ENCODE measurements at places on chromosomes 7 and 10.

GRCh38 chr7:140637400-140637799, 3.2 kb downstream of the DENND2A start:
- DNase-seq, result no peak

GRCh38 chr10:49441488-49442476, 45.9 kb upstream of the DRGX start:
- DNase-seq, result no peak

DNA sequence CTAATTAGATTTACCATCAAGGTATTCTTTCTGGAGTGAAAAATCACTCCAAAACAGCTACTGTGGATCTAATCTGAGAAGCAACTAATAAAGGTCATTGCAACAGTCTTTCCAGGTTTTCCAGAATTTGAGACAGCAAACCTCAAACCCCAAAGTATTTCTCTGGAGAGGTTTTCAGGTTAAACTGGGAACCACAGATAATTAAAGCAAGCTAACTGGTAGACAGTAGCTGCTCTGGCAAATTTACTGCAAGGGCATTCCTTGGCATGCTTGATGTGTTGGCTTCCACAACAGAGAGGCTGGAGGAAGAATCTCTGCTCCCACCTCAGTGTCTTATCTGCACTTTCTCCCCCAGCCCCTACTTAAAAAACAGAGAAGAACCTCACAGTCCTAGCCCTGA, 140.0 kb upstream of the NRBF2 start:
- DNase-seq, result no peak

DNA sequence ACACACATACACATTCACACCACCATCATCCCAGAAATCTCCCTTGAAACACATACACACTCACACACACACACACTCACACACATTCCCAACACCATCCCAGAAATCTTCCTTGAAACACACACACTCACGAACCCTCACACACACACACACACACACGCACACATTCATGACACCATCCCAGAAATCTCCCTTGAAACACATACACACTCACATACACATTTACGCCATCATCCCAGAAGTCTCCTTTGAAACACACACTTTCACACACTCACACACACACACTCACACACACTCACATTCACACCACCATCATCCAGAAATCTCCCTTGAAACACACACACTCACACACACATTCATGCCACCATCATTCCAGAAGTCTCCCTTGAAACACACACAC, 360 bp upstream of the OPN4 start:
- DNase-seq, result no peak

- DNase-seq, result no peak
Measured at GRCh38 chr10:119025776-119026175, 3.7 kb upstream of the NANOS1 start.

GRCh38 chr7:13989126-13989948, at the start of gene ETV1:
ETV1 (minus strand) TSS chr7:13989666; CDS start chr7:13989052, 614 bp downstream.
- DNase-seq, result no peak

DNA sequence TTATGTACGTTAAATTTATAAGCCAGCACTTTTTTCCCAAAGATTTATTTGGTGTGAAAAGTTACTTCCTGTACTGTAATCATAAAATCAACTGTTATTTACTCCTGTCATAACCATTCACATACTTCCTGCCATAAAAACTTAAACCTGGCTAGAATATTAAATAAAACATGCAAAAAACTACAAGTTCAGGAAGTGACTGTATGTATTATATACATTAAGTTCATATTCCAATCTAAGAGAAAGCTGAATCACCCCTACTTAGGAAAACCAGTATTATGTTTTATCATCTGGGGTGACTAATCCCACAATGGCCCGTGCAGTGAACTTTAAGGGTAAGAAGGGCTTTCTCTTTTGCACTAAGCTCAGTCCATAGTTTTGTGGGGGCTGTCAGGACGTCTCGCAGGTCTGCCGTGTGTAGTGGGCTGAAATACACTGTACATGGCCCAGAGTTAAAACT, 183.7 kb upstream of the KLF14 start:
- DNase-seq, result no peak

DNA sequence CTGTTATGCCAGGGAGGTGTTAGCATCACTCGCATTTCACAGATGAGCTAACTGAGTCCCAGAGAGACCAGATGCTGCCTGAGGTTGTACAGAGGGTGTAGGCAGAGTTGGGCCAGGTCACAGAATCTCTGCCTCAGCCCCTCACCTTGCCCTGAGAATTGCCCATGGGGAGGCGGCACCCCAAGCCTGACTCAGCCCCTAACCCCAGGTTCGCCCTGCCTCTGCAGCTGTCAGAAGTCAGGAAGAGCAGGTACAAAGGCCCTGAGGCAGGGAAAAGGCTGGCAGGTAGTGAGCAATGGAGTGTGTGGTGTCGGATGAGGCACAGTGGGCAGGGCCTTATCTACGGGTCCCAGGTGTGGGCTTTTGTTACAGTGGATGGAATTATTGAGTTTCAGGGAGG, 79.4 kb downstream of the MYL10 start:
- DNase-seq, result no peak

GRCh38 chr10:47294501-47294900, 5.5 kb upstream of the GDF10 start:
- no peak for DNase-seq

- DNase-seq, result no peak
Measured at GRCh38 chr7:22220941-22221340, 136.0 kb downstream of the RAPGEF5 start.

GRCh38 chr7:92678291-92678920, 88.2 kb upstream of the FAM133B start:
- DNase-seq, result no peak

DNA sequence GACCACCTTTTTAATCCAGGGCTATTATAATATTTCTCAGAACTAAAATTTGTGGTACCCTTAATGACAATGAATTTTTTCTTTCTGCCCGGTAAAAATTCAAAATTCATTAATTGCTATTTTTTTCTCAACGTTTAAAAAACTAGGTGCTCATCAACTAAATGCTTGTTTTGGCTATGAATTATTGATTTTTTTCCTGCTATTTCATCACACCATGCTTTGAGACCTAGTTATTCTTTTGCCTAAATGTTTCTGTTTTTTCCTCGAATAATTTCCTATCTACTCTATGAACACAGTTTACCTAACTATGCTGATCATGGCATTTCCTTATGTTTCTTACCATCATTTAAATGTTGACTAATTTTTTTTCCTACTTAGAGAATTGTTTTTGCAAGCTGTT, 5.6 kb upstream of the CD36 start:
- no peak for DNase-seq

- no peak for DNase-seq
Measured at GRCh38 chr10:105843786-105844185, 1202.7 kb downstream of the SORCS3 start.

- DNase-seq, result no peak
Measured at GRCh38 chr7:20191391-20191869, 25.8 kb downstream of the MACC1 start.

- DNase-seq, result no peak
Measured at GRCh38 chr7:76003351-76003750, 9.0 kb upstream of the TMEM120A start.

DNA sequence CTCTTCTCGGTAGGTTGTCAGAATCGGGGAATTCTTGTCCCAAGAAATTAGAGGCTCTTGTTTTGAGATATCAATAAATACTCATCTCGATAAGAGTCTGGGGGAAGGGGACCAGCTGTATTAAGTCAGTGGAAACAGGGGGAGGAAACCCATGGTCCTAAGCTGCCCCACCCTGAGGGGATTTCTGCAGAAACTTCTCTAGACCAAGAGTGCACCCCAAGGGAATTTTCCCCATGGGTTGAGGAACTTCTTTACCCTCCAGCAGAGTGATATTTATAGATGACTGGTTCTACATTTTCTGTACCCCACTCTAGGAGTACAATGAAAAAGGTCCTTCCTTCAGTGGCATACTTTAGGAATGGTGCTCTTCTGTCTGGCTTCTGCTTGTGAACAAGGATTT, 627.2 kb downstream of the KCNMA1 start:
- DNase-seq, result no peak

DNA sequence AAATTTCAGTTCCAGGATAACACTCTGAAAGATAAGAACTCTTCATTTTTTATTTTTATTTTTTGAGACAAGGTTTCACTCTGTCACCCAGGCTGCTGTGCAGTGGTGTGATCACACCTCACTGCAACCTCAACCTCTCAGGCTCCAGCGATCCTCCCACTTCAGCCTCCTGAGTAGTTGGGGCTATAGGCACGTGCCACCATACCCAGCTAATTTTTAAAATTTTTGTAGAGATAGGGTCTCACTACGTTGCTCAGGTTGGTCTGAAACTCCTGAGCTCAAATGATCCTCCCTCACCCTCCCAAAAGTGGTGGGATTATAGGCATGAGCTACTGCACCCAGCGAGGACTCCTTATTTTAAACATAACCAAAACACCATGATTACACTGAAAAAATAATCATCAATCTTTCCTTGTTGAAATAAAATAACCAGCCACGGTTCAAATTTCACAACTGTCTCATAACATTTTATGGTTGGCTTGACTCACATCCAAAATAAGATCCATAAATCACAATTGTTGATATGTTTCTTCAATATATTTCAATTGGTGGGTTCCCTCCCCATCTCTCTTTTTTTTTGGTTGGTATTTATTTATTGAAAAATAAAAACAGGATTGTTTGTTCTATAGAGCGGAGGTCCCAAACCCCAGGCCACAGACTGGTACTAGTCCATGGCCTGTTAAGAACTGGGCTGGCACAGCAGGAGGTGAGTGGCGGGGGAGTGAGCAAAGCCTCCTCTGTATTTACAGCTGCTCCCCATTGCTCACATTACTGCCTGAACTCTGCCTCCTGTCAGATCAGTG, 60.1 kb upstream of the FAM171A1 start:
- DNase-seq, result no peak
